Breast epithelium (tissue), 4 donors: ENCODE measurements at places on chromosomes 16 and 17. TPM values are rescaled to one million over a fixed set of nuclear protein-coding genes. Genes with fewer than 3 reads are reported as not detected.
A peak's percentile ranks its signal among the peaks of the same experiment; 100 is the strongest.

TUBG2 gene
- 19.2 TPM for total RNA-seq

SEPTIN12 gene
- not detected for total RNA-seq

QPRT gene
- total RNA-seq, result 2.4 TPM

SMIM5 gene
- total RNA-seq, result 2.6 TPM

- H3K36me3 ChIP-seq, result no peaks in the 10 kb centered on the region
- DNase-seq, result no peak
- no peak overlapping the region for H3K4me3 ChIP-seq
- peak overlapping the region; percentile 51 for H3K27ac ChIP-seq
- H3K27me3 ChIP-seq, result no peaks in the 10 kb centered on the region
Observed at GRCh38 chr17:19242323-19242722, 5.2 kb downstream of the EPN2 start.

- no peaks in the 10 kb centered on the region for H3K27me3 ChIP-seq
- no peaks in the 10 kb centered on the region for H3K4me1 ChIP-seq
- H3K36me3 ChIP-seq, result no peaks in the 10 kb centered on the region
- H3K4me3 ChIP-seq, result no peak overlapping the region
- H3K27ac ChIP-seq, result peak overlapping the region; percentile 78
Observed at GRCh38 chr17:64315032-64315490, 52.0 kb upstream of the TEX2 start.

DNA sequence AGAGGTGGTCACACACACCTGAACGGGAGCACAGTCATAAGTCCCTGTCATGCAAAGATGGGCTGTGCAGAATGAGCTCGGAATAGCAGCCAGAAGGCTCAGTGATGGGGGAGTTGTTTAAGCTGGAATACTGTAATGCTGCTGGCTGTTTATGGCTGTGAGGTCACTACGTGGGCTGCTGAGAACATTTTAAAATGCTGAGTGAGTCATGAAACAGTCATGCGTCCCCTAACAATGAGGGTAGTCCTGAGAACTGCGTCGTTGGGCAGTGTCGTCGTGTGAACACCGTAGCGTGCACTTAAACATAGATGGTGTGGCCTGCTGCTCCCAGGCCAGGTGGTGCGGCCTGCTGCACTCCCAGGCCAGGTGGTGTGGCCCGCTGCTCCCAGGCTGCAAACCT is 39.7 kb downstream of the TBCD start:
- no peak for DNase-seq
- no peaks in the 10 kb centered on the region for H3K36me3 ChIP-seq
- no peaks in the 10 kb centered on the region for H3K27me3 ChIP-seq
- H3K4me1 ChIP-seq, result no peaks in the 10 kb centered on the region
- no peak overlapping the region for H3K4me3 ChIP-seq
- H3K27ac ChIP-seq, result no peak overlapping the region

DNA sequence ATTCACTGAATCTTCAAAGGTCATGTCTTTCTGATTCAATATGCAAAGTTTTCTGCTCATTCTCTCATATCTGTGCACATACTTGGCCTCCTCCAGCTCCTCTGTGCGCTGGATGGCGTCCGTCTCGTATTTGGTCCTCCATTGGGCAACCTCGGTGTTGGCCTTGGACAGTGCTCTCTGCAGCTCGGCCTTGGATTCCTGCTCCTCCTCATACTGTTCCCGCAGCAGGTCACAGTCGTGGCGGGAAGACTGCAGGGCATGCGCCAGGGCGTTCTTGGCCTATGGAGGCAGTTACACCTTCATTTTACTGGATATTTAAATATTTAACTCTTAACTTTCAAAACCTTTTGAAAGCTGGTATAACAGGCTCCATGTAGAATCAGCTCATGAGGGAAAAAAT is 8.2 kb upstream of the MYH1 start:
- H3K4me1 ChIP-seq, result no peaks in the 10 kb centered on the region
- H3K27me3 ChIP-seq, result no peaks in the 10 kb centered on the region
- H3K36me3 ChIP-seq, result no peaks in the 10 kb centered on the region
- no peak for DNase-seq
- H3K27ac ChIP-seq, result no peak overlapping the region

DNA sequence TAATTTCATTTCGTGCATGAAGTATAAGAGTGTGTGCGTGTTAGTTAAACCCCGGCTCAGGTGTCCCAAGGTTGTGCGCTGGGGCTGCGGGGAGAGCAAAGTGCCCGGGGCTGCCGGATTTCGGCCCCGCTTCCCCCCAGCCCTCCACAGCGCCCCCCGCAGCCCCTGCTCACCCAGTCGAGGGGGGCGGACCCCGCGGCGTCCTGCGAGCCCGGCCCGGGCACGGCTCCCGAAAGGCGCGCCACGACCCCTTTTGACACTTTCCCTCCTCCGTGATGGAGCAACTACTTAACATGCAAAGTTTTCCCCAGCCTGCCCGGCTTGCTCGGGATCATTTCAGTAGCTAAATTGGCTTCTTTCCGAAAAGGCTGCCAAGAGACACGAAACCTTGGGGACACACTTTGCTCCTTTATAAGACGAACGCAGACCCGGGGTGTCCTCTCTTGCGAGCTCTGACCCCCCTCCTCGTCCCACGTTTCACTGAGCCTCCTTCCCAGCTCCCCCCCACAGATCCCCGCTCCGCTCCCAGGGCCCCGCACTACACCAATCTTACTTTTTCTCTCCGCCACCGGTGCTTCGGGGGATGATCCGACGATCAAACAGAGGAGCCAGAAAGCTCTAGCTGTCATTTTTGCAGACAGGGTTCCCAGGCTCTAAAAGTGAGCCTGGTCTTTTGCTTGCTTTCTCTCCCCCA is 552 bp downstream of the C17orf58 start:
- no peaks in the 10 kb centered on the region for H3K36me3 ChIP-seq
- DNase-seq, result no peak
- H3K27me3 ChIP-seq, result no peaks in the 10 kb centered on the region
- peaks cover 4% of the 10 kb centered on the region for H3K4me1 ChIP-seq

DNA sequence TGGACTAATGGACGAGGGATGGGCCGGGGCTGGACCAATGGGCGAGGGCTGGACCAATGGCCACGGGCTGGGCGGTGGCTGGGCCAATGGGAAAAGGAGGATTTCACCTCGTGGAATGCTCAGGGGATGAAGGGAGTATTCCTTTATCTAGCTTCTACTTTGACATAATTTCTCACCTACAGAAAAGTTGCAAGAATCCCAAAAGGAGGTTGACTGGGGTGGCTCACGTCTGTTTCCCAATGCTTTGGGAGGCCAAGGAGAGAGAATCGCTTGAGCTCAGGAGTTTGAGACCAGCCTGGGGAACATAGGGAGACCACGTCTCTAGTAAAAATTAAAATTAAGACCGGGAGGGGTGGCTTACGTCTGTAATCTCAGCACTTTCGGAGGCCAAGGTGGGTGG is 5.7 kb upstream of the FLYWCH1 start:
- no peak overlapping the region for H3K4me3 ChIP-seq
- H3K27me3 ChIP-seq, result no peaks in the 10 kb centered on the region
- H3K4me1 ChIP-seq, result no peaks in the 10 kb centered on the region
- peak overlapping the region; percentile 83 for H3K27ac ChIP-seq
